Esophagus muscularis mucosa (tissue), 4 donors: ENCODE measurements at places on chromosomes 11 and 22.

DNA sequence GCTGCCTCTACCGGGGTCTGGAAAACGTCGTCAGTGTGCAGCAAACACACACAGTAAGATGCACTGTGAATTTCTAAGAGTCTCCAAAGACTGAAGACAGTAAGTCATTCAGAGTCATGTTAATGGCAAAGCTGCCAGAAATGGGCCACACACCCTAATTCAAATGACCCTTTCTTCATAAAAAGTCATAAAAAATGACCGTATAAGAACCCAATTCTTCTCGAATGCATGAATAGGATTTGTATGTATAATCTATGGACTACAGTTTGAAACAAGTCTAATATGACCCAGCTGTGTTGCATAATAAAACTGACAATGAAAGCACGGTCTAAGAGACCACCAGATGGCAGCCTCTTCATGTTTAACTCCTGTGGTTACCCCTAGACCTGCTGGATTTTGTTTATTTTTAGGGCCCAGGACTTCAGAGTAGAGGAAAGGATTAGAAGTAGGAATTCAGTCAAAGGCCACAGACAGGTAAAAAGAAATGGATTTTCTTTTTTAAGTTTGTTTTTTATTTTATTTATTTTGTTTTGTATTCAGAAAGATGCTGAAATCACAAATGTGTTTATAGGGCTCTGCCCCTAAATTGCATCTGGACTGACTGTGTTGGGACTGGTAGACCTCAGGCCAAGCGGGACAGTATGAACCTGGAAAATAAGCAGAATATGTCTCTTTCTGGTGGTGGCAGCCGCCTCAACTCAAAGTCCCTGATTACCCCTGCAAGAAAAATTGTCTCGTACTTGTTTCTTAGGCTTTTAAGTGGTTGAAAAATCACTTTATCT lies 32.1 kb upstream of the SLC5A12 start:
- no peak for DNase-seq

- DNase-seq, result no peak
Observed at GRCh38 chr11:108009497-108010370, 1.0 kb downstream of the CUL5 start.

DNA sequence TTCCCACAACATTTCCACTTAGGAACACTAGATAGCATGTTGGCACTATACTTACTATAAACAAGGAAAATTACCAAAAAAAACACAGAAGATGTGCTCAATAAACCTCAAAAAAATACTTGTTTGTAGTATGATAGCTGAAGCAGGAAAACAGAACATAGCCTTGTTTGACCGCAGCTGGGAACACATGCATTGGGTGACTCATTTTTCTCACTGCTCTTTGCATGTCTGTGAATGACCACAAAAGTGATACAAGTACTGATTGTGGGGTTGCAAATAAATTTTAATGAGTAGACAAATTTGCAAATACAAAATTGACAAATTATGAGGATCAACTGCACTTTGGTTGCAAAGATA lies 22.8 kb upstream of the GUCY1A2 start:
- DNase-seq, result no peak

- peak; percentile 53 for DNase-seq
Observed at GRCh38 chr11:34351051-34351450, 6.8 kb downstream of the ABTB2 start.

- no peak for DNase-seq
Observed at GRCh38 chr22:46029574-46030200, 52.7 kb upstream of the WNT7B start.

GRCh38 chr11:64597671-64598101 lies 6.7 kb downstream of the SLC22A12 start:
- no peak for DNase-seq

DNA sequence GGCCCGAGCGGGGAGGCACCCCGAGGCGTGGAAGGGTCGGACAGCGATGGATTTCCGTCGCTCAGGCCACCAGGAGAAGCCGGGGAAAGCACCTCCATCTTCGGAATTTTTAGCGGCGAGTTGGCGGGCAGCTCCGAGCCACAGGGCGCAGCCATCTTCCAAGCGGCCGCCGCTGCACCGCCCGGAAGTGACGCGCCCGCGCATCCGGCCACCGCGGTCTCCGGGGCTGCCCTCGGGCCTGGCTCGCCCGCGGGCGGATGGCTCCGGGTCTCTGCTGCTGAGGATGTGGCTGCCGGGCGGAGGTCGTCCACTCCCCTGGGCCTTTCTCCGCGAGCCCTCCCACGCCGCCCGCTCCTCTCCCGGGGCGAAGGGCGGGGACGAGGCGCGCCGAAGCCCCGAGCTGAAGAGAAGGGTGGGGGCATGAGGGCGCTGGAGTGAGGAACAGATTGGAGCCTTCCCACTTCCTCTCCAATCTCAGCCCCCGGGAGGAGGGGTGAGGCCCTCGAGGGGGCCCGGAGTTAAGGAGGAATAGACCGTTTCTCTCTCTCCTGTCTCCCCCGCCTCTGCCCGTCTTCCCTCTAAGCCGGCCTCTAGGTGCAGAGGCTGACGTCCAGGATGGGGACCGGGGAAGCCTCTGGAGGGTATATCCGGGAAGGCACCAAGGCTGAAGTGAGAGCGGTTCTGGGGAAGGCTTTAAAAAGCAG lies at the start of gene MSANTD2:
Gene MSANTD2, minus strand, starts transcription at position 181 of the 704 bp plus-strand sequence. Its CDS starts 26 bp downstream, at position 155.
- peak; percentile 94 for DNase-seq

GRCh38 chr11:83259559-83259958 lies 26.6 kb downstream of the CCDC90B start:
- DNase-seq, result no peak

- DNase-seq, result no peak
Observed at GRCh38 chr11:120197977-120198376, 12.9 kb upstream of the OAF start.

DNA sequence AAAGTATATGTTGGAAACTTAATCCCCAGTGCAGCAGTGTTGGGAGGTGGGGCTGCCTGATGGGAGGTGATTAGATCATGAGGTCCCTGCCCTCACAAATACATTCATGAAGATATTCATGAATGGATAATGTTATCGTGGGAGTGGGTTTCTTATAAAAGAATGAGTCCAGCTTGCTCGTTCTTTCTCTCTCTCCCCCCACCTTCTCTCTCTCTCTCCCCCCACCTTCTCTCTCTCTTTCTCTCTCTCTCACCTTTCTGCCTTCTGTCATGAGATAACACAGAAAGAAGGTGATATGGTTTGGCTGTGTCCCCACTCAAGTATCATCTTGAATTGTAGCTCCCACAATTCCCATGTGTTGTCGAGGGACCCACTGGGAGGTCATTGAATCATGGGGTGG lies 66.7 kb upstream of the NUP50 start:
- no peak for DNase-seq

- DNase-seq, result no peak
Observed at GRCh38 chr11:116096272-116096995, 592.2 kb upstream of the CADM1 start.

- DNase-seq, result no peak
Observed at GRCh38 chr11:124863137-124863825, 2.0 kb upstream of the ROBO3 start.

DNA sequence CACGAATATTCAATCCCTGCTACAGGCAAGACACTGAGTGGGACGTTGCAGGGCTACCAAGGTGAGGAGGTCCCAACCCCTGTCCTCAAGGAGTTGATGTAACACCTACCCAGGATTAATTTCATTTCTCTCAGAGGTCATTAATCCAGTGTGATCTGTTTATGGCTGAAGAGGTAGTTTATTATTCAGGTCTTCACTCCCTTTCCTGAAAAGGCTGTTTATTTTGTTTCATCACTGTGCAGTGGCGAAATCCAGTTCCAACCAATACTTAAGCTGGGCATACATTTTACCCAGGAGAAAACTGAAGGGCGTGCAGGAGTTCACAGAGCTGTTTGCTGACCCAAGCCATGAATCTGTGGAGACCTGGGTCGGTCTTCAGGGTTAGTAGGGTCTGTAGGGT lies 2.7 kb upstream of the PTPRJ start:
- no peak for DNase-seq

GRCh38 chr11:104853276-104853675 lies 45.0 kb downstream of the CASP12 start:
- DNase-seq, result no peak

DNA sequence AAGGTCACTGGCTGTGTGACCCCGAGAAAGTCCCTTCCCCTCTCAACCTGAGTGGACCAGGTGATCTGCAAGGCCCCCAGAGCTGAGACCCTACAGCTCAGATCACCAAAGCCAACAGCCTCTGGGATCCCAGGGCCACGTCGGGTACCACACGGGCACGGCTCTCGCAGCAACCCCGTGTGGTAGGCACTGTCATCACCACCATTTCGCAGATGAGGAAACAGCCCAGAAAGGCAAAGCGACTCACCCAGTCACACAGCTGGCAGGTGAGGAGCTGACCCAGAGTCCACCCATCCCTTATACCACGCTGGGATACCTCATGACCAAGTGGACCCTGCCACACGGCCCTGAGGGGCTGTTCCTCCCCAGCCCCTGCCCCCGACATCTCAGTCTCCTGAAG lies 2.8 kb downstream of the ATP5MGL start:
- no peak for DNase-seq

GRCh38 chr22:36331912-36332622 lies 55.7 kb downstream of the MYH9 start:
- DNase-seq, result no peak

DNA sequence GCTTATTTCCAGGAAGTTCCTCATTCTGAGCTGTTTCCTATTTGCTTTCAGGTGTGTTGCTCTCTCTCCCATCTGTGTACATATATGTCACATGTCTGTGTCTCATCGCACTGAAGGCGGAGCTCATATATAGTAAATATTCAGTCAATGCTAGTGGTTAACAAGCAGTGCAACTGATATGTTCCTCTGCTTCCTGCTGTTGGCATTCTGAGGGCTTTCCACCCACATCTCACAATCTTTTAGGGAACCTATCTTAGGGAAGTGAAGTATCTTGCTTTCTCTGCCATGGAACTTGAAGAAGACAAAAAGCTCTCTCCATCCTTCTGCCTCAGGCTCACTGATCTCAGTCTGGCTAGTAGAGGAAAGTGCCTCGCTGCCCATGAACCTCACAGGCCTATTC lies 139.8 kb downstream of the TTC17 start:
- no peak for DNase-seq

GRCh38 chr11:47850337-47850736 lies 2.2 kb upstream of the NUP160 start:
- DNase-seq, result no peak

- DNase-seq, result no peak
Observed at GRCh38 chr11:23021287-23021863, 161.1 kb upstream of the CCDC179 start.

- peak; percentile 91 for DNase-seq
Observed at GRCh38 chr11:73140213-73141030, 1.7 kb downstream of the FCHSD2 start.

GRCh38 chr11:98549571-98549970 lies 471.2 kb upstream of the CNTN5 start:
- no peak for DNase-seq

- DNase-seq, result no peak
Observed at GRCh38 chr22:29302402-29302680, 4.1 kb upstream of the GAS2L1 start.

GRCh38 chr11:118629761-118630661 lies 22.6 kb downstream of the PHLDB1 start:
- DNase-seq, result no peak

GRCh38 chr22:38243007-38243765 lies 29.6 kb downstream of the TMEM184B start:
- no peak for DNase-seq

GRCh38 chr22:39098576-39098975 lies 1.5 kb downstream of the APOBEC3H start:
- DNase-seq, result no peak

GRCh38 chr11:20243974-20244373 lies 83.7 kb upstream of the DBX1 start:
- no peak for DNase-seq

DNA sequence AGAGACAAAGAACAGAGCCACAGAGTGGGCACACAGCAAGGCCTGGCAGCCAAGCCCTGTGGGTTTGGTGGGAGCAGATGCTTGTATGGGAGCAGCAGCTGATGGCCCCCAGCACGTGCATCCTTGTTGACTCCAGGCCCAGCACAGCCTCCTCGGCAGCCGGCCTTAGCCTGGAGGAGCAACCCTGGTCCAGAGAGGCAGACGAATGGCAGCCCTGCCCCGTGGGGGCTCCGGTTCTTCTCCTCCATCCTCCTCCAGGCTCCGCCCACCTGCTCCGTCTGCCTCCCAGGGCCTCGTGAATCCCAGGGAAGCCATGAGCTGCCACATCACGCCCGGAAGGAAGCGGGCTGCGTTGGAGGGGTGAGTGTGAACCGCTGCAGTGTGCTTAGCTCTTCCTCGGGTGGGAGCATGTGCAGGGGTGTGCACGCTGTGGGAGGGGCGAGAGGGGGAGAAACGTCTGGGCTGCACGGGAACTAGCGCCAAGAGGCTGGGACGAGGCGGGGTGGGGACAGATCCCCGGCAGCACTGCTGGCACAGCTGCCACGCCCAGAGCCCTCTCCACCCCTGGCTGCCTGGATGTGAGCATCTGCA lies 36.3 kb upstream of the JAM3 start:
- no peak for DNase-seq

GRCh38 chr11:19218786-19219460 lies 17.1 kb upstream of the CSRP3 start:
- DNase-seq, result peak; percentile 19

DNA sequence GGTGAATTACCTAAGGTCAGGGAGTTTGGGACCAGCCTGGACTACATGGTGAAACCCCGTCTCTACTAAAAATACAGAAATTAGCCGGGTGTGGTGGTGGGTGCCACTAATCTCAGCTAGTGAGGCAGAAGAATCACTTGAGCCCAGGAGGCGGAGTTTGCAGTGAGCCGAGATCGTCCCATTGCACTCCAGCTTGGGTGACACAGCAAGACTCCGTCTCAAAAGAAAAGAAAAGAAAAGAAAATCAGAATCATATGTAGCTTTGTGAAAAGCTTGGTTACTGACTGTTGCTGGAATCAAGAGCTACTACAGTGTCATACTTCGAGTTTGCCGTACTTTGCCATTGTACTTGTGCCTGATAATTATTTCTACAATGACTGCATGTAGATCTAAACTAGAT lies 4.2 kb upstream of the TMEM135 start:
- no peak for DNase-seq

DNA sequence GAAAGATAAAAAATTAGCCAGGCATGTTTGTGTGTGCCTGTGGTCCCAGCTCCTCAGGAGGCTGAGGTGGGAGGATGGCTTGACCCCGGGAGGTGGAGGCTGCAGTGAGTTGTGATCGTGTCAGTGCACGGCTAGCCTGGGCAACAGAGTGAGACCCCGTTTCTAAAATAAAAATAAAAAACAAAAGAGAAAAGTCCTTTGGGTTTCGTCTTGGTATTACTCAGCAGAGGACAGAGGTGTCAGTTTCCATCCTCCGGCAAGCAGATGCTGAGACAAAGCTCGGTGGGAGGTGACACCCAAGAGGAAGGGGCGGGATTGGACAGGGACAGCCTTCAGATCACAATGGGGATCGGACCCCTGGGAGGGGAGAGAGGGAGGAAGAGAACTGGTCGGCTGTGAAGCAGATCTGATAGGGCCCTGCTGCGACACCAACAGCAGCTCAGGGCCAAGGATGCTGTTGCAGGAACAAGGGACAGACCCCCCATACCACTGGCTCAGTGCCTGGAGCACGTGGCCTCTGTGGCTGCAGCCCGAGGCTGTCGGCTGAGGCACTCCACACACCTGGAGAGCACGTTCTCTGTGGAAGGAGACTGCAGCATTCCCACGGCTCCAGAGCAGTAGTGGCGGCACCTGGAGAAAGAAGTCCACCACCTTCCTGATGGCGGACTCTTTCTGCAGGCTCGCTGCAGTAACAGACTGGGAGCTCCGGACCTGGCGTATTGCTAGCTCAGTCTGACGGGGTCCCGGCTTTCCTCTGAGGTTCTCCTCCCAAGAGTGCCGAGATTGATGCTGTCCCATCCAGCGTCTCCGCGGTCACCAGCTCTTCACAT lies 5.2 kb upstream of the BID start:
- no peak for DNase-seq
